ENCODE measurements at places on chromosomes 3 and 15.

DNA sequence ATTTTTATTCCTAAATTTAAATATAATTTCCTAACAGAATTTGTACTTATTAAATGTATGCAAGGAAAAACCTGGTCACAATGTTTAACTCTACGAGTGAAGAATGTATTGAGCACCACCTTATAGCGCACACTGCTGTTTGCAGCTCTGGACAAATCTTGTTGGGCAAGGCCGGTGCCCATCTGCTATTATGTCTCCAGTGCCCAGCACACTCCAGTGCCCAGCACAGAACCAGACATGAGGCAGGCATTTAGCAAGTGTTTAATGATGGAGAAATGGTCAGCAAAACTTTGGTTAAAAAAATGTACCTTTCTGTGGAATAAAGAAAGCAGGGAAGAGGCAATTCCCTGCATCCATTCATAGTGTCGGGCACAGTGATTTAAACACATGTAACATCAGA is 254.7 kb upstream of the TRIM42 start:
- DNase-seq: no peak

DNA sequence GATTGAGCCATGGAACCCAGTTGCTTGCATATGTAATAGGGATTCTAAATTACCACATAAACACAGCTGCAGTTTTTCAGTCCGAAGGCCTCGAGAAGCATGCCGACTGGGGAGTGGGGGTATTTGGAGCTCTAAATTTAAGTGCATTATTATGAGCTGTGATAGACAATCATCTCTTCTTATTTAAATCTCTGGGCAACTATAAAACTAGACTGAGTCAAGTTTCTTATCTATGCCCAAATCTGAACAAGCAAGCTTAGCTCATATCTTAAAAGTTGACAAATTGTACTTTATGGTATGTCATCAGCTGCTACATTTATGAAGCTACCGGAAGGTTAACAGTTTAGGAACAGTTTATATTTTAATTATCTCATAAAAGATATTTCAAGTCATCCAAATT is 19.5 kb upstream of the THRB start:
- no peak for DNase-seq

DNA sequence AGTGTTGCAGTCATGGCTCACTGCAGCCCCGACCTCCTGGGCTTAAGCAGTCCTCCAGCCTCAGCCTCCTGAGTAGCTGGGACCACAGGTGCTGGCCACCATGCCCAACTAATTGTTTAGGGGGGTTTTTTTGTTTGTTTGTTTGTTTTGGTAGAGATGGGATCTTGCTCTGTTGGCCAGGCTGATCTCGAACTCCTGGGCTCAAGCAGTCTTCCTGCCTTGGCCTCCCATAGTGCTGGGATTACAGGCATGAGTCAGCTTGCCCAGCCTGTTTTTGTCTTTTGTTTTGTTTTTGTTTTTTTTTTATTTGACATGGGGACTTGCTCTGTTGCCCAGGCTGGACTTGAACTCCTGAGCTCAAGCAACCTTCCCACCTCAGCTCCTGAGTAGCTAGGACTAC is 17.4 kb downstream of the NDUFB5 start:
- DNase-seq: no peak

- no peak for DNase-seq
Measured at GRCh38 chr15:27846722-27847395, 252.3 kb downstream of the OCA2 start.

GRCh38 chr3:50327129-50327528 is 894 bp downstream of the TUSC2 start:
- no peak for DNase-seq

DNA sequence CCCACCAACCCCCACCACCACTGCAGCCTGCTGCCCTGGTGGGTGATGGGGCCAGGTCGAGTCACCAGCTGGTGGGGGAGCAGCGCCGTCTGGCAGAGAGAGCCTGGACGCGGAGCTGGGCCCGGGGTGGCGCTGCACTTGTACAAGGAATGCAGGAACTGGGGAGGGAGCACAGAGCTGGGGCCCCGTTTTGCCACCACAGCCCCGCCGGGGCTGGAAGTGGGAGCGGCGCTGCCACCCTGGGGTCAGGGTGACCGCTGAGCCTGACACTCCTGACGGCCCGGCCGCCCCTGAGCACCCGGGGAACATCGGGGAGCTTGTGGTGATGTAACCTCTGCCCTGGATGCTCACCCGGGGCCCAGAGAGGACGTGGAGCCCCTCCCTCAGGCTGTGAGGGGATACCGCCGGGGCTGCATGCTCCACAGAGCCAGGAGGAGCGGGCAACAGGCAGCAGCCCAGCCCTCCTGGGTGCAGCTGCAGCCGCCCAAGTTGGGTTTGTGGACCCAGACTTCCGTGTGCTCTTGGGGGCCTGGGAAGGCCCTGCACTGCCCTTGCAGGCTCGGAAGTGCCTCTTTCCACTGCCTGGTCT is 32.6 kb upstream of the IREB2 start:
- DNase-seq: no peak

DNA sequence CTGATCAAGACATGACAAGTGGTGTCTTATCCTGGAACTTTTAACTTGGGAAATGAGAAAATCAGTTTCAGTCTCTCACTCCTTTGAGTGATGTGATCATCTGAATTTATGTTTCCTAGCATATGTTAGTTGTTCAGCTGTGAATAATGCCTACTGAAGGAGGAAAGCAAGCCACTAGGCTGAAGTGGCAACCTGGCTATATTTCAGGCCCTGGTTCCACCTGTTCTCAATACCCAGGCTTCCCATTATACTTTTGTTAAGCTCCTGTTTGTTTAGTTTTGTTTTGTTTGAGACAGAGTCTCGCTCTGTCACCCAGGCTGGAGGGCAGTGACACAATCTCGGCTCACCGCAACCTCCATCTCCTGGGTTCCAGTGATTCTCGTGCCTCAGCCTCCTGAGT is 243.8 kb downstream of the ALCAM start:
- no peak for DNase-seq

Measured in NCI-H1105 (cell line).